ENCODE measurements at places on chromosomes 13 and 19.

- no peak for DNase-seq
Measured at GRCh38 chr13:44053208-44053607, 173.5 kb downstream of the LACC1 start.

- DNase-seq, result no peak
Measured at GRCh38 chr13:95671597-95671996, 5.3 kb upstream of the DNAJC3 start.

DNA sequence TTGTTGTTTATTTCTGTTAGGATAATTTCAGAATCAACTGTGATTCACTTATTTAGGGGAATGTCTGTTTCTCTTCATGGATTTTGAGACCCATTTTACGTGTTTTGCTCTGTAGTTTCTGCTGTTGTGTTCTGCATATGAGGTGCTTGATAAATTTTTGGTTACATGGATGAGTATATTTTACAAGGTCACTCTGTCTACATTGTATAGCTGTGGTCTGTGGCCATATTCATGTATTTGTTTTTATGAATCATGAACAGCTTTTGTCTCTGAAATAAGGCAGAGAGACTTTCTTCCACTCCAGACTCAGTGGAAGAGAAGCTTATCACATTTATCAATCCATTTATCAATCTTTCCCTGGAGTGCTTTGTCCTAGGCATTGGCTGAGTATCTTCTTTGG lies 56.6 kb downstream of the PDS5B start:
- no peak for DNase-seq

DNA sequence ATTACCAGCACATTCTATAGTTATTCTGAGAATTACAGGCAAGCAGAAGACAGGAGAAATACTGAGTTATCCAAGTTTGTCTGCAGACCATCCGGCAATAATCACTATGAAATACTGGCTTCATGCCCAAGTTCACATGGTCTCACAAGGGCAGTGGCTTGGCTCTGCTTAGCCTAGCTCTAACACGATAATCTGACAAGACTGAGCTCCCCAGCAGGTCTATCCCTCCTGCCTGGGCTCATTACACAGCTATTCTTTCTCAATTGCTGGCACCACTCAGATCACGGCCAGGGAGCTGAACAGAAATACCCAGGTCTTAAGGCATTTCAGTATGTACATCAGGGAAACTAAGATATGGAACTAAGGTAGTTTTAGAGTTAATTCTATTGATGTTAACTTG lies 361.6 kb upstream of the PCDH20 start:
- no peak for DNase-seq

- DNase-seq, result no peak
Measured at GRCh38 chr19:49570997-49571676, 9.2 kb downstream of the NOSIP start.

- no peak for DNase-seq
Measured at GRCh38 chr13:99296398-99296797, 10.8 kb downstream of the GPR183 start.

DNA sequence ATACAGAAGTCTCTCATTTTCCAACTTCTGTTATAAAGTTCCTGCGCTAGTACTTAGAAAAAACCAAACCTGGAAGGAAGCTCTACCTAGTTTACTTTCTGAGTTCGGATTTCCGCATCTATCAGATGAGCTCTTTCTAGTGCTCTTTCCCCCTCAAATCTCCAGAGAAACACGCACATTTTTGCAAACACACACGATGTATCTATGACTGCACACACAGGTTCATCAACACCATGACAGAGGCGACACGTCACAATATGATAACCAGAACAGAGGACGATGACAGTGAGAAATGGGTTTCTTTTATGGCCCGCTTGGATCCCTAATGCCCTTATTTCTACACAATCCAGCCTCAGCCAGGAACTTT lies 629 bp upstream of the LRRC63 start:
- no peak for DNase-seq

DNA sequence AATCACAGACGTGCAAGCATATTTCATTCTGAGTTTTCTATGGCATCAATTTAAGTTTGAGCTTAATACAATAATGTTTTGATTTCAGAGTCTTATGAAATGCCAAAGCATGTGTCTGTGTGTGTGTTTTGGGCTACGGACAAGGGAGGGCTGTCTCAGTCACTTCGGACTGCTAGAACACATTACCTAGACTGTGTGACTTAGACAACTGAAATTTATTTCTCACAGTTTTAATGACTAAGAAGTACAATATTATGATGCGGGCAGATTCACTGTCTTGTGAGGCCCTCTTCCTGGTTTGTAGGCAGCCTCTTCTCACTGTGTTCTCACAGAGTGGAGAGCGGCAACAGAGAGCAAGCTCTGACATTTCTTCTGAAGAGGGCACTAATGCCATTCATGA lies 1202.0 kb downstream of the EFNB2 start:
- no peak for DNase-seq

- no peak for DNase-seq
Measured at GRCh38 chr19:47362321-47362720, 13.2 kb downstream of the DHX34 start.

GRCh38 chr13:71417205-71417604 lies 449.8 kb downstream of the DACH1 start:
- no peak for DNase-seq

DNA sequence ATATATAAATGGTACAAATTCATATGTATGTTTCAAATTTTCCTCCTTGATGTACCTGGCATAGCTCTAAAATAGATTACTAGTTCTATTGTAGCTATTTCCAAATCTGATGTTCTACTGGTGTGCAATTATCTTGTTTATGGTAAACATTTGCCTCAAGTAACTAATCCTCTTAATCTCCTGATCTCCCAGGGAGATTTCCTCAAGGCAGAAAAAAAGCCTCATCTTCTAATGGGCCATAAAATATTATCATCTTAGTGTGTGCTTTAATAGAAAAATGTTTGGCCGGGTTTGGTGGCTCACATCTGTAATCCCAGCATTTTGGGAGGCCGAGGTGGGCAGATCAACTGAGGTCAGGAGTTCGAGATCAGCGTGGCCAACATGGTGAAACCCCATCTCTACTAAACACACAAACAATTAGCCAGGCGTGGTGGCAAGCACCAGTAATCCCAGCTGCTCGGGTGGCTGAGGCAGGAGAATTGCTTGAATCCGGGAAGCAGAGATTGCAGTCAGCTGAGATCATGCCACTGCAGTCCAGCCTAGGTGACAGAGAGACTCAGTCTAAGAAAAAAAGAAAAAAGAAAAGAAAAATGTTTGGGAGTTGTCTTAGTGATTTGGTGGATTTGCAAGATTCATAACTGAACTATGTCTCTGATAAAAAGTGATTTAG lies 498.9 kb upstream of the SLITRK5 start:
- no peak for DNase-seq

DNA sequence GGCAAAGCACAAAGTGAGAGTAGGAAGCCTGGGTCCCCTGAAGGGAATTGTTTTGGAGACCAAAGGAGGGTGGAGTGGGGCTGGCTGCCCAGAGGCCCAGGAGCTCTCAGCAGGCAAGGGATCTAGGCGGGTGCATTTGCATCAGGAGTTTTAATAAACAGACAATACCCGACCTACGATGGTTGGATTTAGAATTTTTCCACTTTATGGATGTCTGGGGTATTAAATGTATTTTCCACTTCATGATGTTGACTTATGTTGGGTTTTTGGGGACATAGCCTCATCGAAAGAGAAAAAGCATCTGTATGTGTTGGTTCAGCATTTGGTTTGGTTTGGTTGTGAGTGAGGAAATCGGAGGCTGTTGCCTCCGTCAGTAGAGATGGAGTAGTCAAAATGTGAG lies 205.2 kb upstream of the MAB21L1 start:
- DNase-seq, result no peak

- DNase-seq, result no peak
Measured at GRCh38 chr13:74043237-74043636, 91.0 kb downstream of the KLF12 start.

DNA sequence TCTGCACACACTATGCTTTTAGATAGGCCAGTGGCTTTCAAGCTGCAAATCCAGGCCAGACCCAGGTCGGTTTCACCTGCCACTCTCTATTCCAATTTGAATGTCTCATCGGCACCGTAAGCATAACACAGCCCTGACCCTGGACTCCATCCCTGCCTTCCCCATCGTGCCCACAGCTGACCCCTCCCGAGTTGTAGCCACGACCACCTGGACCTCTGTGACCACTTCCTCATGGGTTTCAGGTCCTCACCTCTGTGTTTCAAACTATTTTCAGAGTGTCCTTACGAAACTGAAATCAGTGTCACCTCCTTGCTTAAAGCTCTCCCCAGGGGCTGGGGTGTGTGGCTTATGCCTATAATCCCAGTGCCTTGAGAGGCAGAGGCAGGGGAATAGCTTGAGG lies 9.0 kb upstream of the HSH2D start:
- no peak for DNase-seq

- no peak for DNase-seq
Measured at GRCh38 chr13:111047326-111047725, 67.8 kb upstream of the ARHGEF7 start.

GRCh38 chr13:84400706-84401105 lies 518.4 kb upstream of the SLITRK1 start:
- no peak for DNase-seq

GRCh38 chr13:40819797-40820315 lies 30.4 kb downstream of the SLC25A15 start:
- no peak for DNase-seq

DNA sequence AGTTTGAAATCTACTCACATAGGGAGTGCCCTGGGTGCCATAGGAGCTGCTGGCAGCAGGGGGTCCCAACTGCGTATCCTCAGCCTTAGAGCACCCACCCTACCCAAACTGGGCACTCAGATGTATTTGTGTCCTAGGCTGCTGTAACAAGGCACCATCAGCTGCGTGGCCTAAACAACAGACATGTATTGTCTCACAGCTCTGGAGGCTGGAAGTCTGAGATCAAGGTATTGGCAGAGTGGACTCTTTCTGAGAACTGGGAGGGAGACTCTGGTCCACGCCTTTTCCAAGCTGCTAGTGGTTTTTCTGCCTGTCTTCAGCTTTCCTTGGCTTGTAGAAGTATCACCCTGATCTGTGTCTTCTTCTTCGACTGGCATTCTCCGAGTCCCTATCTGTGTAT lies 83.6 kb downstream of the FGF14 start:
- no peak for DNase-seq

GRCh38 chr13:79258489-79258888 lies 147.6 kb downstream of the RBM26 start:
- DNase-seq, result no peak
